Mesenchymal stem cell (in vitro differentiated cells and primary cell): ENCODE measurements at places on chromosomes 4 and X.

DNA sequence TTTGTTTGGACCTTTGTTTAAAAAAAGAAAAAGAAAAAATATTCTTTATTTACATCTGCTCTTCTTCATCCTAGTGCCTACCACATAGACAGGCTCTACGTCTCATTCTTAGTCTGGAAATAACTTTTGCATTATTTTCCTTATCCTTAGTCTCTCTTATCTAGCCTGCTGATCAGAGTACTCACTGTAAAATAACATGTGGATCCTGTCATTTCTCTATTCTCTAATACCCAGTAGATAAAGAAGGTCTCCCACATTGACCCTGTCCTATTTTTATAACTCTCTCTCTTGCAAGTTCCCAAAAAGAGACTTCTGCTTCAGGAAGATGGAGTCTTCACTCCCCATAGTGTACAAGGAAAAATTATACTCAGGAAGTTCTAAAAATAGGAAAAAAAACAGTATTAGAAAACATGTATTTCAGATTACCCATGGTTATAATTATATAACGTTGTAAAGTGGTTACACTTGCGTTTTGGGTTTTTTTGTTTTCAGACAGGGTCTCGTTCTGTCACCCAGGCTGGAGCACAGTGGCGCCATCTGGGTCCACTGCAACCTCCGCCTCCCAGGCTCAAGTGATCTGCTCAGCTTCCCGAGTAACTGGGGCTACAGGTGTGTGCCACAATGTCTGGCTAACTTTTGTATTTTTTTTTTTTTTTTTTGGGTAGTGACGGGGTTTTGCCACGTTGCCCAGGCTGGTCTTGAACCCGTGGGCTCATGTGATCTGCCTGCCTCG, 23.8 kb downstream of the ZFX start:
- DNase-seq, result peak; percentile 54

- no peak for DNase-seq
These were observed 39.1 kb upstream of the BMP2K start for GRCh38 chr4:78737035-78737434.

- DNase-seq, result no peak
These were observed 145.9 kb downstream of the PCDH19 start for GRCh38 chrX:100264200-100264599.

DNA sequence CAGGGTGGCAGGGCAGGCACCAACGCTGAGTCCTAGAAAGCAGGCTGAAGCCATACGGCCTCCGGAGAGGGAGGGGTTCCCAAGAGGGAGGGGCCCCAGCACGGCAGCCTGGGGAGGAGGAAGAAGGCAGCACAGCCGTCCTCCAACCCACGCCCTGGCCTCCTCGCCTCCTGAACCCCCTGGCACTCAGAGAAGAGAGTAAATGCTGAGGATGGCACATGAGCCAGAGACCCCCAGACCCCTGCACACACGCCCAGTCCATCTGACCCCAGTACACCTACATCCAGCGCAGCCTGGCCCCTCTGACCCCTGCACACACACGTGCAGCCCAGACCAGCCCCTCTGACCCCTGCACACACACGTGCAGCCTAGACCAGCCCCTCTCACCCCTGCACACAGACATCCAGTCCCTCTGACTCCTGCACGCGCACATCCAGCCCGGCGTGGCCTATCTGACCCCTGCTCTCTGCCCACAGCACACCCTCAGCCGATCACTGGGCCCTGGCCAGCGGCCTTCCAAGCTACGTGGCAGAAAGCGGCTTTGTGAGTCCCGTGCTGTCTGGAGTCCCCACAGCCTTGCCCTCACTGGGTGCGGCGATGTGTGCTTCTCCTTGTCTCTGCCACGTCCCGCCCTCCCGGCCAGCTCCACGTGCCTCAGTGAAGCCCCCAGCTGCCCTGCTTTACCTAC, 18.5 kb downstream of the ATP5ME start:
- no peak for DNase-seq

- no peak for DNase-seq
These were observed 40.7 kb downstream of the MTTP start for GRCh38 chr4:99615170-99615820.

- DNase-seq, result peak; percentile 49
These were observed 94.7 kb upstream of the DIPK2B start for GRCh38 chrX:45295259-45295986.

DNA sequence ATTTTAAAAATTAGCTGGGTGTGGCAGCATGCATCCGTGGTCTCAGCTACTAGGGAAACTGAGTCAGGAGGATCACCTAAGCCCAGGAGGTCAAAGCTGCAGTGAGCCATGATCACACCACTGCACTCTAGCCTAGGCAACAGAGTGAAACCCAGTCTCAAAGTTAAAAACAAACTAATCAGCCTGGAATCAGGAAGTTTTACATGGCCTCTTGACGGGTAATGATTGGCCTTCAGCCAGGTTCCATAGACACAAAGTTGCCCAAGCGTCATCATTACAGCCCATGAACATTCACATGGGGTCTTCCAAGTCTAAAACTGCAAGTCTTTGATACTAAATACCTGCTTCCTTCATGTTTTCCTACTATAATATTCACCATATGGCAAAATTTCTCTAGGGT, 10.0 kb upstream of the RGN start:
- DNase-seq, result no peak

DNA sequence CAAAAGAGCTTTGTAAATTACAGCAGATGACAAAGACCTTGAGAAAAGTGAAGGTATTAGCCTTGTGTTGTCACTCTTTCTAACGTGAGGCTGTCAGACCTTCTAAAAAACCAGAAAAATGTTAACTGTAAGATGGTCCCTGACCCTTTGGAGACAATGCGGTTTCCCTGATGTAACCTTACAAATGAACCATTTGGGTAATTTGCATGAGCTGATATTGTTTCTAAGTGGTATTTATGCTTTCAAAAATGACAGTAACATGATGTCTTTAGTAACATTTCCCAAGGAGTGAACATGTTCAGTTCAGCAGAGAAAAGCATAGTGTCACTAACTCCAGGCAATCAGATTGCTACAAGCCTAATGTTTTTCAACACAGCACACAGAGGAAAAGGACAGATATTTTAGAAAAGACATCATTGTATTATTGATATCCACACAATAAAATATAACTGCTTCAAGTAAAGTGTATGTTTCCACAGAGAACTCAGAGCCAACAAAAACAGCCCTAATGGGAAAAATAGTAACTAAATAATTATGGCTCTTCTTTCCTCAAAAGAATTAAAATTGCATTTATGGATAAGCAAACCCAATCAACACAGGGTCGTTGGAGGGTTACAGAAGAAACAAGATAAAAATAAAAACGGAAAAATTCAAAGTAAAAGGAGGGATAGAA, 434.4 kb downstream of the KCNIP4 start:
- DNase-seq, result no peak

GRCh38 chrX:118058924-118059323, 57.7 kb downstream of the KLHL13 start:
- no peak for DNase-seq
